Activated CD4-positive, alpha-beta T cell treated with anti-CD3 and anti-CD28 coated beads for 36 hours (primary cell): ENCODE measurements at places on chromosomes 4 and X. TPM values are rescaled to one million over a fixed set of nuclear protein-coding genes. Genes with fewer than 3 reads are reported as not detected.

- peaks cover 3% of the 10 kb centered on the region for H3K36me3 ChIP-seq
- peaks cover 26% of the 10 kb centered on the region for H3K4me1 ChIP-seq
- no peak overlapping the region for H3K27ac ChIP-seq
- DNase-seq = no peak
- H3K27me3 ChIP-seq = peaks cover 46% of the 10 kb centered on the region
- no peak overlapping the region for H3K4me3 ChIP-seq
Measured at GRCh38 chr4:6196871-6197270, 3.5 kb downstream of the JAKMIP1 start.

DNA sequence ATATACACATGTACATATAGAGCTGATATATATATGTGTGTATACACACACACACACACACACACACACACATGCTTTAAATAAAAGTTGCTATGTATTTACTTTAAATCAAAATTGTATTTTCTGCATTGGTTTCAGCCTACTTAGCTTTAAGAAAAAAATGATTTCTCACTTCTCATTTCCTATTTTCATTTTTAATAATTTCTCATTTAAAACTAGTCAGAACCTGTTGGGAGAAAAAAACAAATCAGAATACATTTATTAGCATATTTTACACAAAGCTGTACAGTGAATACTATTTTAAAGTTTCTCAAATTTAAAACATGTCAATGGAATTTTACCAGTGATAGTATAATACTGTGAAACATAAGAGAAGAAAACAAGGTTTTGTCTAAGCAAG lies 681.8 kb downstream of the CENPC start:
- no peaks in the 10 kb centered on the region for H3K4me1 ChIP-seq
- H3K4me3 ChIP-seq = no peak overlapping the region
- no peak overlapping the region for H3K27ac ChIP-seq
- no peaks in the 10 kb centered on the region for H3K27me3 ChIP-seq

GRCh38 chr4:165765053-165765452 lies 108.0 kb upstream of the TLL1 start:
- no peaks in the 10 kb centered on the region for H3K4me1 ChIP-seq
- H3K4me3 ChIP-seq = no peak overlapping the region
- H3K27me3 ChIP-seq = no peaks in the 10 kb centered on the region
- no peak for DNase-seq
- no peaks in the 10 kb centered on the region for H3K36me3 ChIP-seq

DNA sequence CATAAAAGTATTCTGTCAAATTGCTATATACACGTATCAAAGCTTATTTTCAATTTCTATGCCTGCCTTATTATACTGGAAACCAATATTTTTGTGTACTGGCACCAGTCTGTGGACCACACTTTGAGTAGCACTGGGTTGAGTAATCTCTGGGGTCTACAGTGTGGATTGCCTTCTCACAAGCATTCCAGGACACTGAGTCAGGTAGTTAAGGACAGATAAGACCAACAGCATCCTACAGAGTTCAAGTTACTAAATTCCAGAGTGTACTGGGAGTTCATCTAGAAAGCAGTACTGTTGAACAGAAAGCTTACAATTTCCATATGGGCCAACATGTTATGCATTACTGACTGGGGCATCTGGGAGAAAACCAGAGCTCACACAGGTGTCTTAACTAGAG lies 61.8 kb downstream of the VMA21 start:
- H3K27me3 ChIP-seq = no peaks in the 10 kb centered on the region
- no peak overlapping the region for H3K4me3 ChIP-seq
- DNase-seq = no peak
- no peaks in the 10 kb centered on the region for H3K36me3 ChIP-seq
- H3K27ac ChIP-seq = no peak overlapping the region

DNA sequence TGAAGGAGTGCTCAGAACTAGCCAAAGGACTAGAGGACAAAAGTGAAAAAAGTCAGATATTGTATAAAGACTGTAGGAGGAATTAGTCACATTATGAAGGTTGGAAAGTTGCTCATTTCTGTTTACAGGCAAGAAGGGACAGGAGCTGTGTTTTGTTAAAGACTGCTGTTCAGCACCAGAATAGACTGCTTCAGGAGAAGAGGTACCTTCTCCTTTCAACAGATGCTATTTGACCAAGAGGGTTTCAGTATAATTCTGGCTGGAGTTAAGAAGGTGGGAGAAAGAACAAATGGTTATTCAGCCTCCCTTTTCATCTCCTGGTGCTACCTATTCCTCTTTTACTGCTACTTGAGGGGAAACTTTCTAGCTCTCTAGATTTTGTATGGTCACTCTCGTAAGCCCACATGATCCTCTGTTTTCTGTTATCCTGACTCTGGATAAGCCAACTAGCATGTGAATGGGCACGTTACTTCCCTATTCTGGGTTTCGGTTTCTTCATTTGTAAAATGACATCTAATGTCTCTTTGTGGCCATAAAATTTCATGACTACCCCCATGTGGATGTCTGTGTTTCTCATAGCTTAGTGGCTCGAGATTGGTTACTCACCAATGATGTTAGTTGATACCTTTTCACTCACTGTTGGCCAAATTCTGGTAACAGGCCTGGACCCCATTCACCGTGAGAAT lies 68.9 kb downstream of the SH2D1A start:
- H3K27ac ChIP-seq = no peak overlapping the region
- no peaks in the 10 kb centered on the region for H3K27me3 ChIP-seq
- peaks cover 8% of the 10 kb centered on the region for H3K4me1 ChIP-seq

GRCh38 chr4:116217781-116218180 lies 867.6 kb downstream of the TRAM1L1 start:
- H3K36me3 ChIP-seq = no peaks in the 10 kb centered on the region
- no peak overlapping the region for H3K27ac ChIP-seq
- DNase-seq = no peak
- H3K4me1 ChIP-seq = no peaks in the 10 kb centered on the region
- H3K27me3 ChIP-seq = no peaks in the 10 kb centered on the region

DNA sequence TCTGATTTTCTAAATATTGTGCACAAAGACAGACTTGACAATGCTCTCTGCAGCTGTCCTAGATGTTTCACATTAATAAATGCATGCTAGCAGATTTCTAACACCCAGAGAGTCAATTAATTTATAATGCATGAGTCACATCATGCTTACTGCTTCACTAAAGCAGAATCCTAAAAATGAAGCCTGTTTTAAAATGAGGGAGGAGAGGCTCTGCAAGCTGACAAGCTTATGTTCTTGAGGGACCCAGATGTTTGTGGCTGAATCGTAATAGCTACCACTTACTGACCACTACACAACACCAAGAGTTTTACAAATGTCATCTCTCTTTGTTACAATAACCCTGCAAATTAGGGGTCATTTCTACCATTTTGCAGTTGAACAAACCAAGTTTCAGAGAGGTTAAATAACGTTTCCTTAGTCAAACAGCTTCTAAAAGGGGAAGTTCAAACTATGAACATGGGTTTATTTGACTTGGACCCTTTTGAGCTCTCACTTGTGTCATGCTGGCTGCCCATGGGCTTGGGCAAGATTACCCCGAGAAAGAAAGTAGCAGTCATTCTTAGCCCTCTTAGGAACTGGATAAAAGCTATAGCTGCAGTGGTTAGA lies 262.7 kb upstream of the ETNPPL start:
- H3K27me3 ChIP-seq = no peaks in the 10 kb centered on the region
- H3K4me1 ChIP-seq = no peaks in the 10 kb centered on the region
- H3K36me3 ChIP-seq = no peaks in the 10 kb centered on the region
- H3K4me3 ChIP-seq = no peak overlapping the region
- no peak for DNase-seq

The FAM53A gene
- total RNA-seq = 2.5 TPM
